Epithelial cell of proximal tubule (primary cell): ENCODE measurements at places on chromosomes 13 and 19. TPM values are rescaled to one million over a fixed set of nuclear protein-coding genes. Genes with fewer than 3 reads are reported as not detected.

DNA sequence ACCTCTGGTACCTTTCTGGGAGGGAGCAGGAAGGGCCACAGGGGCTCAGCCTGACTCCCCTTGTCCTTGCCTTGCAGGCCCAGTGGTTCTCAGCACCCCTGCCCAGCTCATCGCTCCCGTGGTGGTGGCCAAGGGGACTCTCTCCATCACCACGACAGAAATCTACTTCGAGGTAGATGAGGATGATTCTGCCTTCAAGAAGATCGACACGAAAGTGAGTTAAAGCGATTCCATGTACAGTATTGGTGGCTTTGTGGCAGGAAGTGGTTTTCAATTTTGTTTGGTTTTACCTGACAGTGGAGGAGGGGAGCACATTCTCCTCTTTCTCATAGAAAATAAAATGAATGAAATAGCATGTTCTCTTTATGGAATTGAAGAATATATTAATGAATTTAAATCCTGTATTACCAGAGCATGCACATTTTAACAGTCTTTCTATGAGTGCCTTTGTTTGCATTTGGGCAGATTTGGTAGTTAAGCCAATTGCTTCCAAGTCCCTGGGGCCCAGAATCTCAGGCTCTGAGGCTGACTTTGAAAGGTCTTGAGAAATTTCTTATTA lies 4.1 kb downstream of the MAB21L1 start:
- DNase-seq: no peak

DNA sequence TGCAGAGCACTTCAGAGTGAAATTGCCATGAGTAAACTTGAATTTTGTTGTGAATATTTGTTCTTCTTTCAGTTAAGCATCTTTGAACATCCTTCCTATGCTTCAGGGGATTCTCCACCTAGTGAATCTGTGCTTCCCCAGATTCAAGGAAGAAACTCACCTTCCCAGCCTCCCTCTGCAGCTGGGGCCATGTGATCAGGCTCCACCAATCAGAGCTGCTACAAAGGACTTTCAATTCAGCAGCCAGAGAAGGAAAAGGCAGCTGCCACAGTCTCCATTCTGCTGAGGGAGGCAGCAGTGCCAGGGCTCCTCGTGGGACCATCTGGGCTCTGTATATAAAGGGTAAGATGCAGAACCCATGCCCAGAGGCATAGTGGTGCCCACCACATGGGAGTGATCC lies 89.7 kb upstream of the SIAH3 start:
- DNase-seq: no peak

GRCh38 chr13:112729408-112729807 lies 39.6 kb downstream of the ATP11A start:
- peak; percentile 61 for DNase-seq

DNA sequence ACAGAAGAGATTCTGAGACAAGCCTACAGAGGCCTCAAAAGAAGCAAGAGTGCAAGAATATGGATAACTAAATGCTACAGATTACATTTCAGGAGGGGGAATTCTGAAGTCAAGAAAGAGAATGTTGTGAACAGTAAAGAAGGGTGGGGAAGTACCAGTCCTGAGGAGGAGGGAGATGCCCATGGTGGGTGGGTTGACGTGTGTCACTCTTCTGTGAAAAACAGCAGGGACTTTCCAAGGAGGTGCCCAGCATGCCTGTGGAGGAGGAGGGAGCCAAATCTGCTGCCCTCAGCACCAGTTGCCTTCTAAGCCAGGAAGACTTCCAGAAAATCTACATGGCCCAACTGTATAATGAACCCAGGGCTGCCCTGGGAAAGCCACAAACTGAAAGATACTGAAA lies 87.7 kb downstream of the SGCG start:
- no peak for DNase-seq

DNA sequence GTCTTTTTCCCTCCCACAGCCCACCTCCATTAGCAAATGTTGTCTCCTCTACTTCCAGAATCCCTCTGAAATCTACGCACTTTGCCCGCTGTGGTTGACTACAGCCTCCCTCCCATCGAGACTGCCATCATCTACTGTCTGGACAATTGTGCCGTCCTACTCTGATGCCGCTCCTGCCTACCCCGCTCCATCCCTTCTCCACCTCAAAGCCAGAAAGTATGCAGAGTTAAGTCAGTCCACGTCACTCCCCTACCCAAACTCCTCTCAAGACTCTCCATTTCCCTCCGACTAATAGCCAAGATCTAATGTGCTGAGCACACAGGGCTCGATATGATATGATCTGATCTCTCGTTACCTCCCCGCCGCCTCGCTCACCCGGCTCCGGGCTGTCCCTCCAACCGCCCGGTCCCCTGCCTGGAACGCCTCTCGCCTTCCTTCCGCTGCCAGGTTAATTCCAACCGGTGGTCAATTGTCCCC lies 556 bp downstream of the CACTIN start:
- no peak for DNase-seq

GRCh38 chr13:83065108-83065507 lies 817.2 kb downstream of the SLITRK1 start:
- peak; percentile 68 for DNase-seq

The FAAP24 gene
- total RNA-seq: 3.2 and 4.2 TPM in 2 replicates

The FUT1 gene
- total RNA-seq: 2.9 and 3.0 TPM in 2 replicates

DNA sequence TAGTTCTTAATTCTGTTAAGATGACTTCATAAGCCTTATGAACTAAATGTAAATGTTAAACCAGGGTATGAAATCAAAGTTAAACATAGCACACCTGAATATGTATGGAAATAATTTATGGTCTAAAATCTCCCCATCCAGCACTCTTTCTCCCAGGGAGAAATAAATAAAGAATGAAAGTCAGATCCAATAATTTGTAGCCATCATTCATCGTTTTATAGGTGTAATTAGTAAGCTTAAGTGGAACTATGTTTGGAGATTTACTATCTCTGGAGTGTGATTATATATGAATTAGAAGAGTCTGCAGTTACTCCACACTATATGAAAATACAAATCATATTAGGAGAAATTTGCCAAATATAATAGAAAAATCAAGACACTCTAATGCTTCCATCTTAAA lies 405.1 kb downstream of the DACH1 start:
- no peak for DNase-seq

The SRRM5 gene
- total RNA-seq: 0.12 TPM in 1 of 2 replicates, not detected in the other

The F10 gene
- total RNA-seq: 0.12 TPM in 1 of 2 replicates, not detected in the other

DNA sequence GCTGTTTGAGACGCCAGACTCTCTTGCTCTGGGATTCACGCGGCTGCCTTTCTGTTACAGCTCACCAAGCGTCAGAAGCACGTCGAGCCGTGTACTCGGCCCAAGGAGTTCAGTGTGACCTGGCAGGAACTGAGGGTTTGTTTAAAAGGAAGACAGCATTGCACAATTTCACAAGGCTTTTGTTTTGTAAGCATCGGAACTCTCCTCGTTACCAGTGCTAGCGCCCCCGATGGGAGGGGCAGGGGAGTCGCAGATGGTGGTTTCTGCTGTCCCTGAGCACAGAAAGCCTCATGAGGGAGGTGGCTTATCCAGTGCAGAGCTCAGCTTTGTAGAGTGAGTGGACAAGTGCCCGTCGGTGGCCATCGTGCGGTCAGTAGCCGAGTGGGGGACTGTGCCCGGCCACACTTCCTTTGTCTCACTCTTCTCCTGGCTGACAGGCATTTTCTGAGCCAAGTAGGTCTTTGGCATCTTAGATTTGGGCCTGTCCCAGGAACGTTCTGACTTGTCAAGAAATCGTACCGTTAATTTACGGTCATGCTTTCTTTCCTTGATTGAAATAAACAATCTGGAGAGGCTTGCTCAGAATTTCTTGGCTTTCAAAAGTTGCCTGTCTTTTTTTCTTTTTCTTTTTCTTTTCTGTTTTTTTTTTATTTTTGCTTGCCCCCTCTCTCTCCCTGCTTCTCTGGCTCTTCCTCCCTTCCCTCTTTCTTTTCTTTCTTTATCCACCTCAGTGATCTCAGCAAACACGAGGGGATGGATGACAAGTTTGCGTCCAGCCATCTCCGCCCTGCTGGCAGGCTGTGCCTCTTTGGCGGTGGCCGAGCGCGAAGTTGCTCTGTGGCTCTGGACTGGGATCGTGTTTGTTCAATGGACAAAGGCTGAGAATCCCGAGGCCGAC lies 7.7 kb downstream of the KDM4B start:
- peak; percentile 87 for DNase-seq

DNA sequence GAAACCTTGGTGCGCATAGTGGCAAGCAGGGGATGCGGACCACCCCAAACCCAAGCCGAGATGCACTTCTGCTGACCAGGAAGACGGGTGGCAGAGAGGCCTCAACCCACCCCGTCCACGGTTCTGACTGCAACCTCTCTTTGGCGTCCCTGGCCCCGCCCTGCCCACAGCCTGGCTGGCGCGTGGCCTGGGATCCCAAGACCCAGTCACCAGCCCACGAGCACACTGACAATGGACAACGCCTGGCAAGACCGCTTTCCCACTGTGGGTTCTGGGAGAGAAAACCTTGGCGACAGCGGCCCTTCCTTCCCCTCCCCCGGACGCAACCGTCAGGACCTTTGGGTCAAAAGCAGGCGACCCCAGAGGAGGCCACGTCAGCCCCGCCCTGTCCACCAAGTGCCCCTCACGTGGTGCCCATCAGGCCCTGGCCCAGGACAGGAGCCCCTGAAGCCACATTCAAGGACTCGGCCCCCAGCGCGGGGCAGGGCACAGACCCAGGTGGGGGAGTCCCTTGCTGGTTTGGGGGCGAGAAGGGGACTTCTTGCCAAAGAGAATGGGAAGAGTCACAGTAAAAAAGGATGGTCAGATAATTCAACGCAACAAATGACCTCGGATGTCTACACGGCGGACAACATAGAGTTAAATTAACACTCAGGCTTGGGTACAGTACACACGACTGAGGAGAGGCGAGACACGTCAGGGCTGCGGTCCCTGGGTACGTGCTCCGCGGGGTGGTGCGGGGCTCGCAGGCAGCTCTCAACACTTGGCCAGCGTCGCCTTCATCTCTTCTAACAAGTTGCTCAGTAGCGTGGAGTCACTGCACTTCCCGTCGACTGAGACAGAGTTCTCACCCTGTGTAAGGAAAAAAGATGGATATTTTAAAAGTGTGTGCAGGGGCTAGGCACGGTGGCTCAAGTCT lies 5.0 kb downstream of the IZUMO4 start:
- DNase-seq: no peak
